ENCODE measurements at places on chromosomes 12 and 14.

DNA sequence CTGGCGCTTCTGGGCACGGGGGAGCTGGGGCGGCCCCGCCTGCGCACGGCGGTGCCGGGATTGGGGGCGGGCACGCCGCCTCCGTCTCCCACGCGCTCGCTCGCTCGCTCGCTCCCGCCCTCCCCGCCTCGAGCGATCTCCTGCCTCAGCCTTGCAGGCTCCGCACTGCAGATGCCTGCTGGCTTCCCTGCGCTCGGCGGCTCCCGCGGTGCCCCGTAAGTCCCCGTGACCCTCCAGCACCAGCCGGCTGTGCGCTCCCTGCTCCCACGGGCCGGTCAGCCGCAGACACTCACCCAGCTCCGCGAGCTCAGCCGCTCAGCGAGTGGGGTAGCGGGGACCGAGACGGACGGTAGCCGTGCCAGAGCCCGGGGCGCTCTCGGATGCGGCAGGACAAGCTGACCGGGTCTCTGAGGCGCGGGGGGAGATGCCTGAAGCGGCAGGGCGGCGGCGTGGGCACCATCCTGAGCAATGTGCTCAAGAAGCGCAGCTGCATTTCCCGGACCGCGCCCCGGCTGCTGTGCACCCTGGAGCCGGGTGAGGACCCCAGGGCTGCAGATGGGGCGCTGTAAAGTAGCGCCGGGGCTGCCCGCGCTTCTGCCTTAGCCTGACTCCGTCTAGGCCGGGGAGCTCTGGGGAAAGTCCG is at the start of gene TBC1D30:
TSS of gene TBC1D30 (plus strand) at position 148 of the 643 bp plus-strand sequence. CDS start at position 381, 233 bp downstream.
- no peak for DNase-seq

- DNase-seq: no peak
These were observed 3.3 kb downstream of the ACVR1B start for GRCh38 chr12:51954561-51955361.

DNA sequence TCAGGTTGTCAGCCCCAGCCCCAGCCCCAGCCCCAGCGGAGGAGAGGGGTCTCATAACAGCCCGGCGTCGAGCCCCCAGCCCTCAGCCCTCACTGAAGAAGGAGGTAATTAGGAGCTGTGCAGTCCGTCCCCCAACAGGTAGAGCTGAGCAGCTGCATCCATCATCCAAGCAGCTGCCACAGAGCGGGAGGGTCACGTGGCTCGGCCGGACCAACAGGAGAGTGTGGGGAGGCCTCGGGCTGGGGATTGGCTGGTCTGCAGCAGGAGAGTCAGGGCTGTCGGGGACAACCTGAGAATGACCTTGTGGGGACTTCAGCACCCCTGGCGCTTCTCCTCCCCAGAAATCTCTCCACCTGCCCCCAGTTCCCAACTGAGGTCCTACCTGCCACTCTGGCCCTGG is 29.6 kb downstream of the SMUG1 start:
- no peak for DNase-seq

DNA sequence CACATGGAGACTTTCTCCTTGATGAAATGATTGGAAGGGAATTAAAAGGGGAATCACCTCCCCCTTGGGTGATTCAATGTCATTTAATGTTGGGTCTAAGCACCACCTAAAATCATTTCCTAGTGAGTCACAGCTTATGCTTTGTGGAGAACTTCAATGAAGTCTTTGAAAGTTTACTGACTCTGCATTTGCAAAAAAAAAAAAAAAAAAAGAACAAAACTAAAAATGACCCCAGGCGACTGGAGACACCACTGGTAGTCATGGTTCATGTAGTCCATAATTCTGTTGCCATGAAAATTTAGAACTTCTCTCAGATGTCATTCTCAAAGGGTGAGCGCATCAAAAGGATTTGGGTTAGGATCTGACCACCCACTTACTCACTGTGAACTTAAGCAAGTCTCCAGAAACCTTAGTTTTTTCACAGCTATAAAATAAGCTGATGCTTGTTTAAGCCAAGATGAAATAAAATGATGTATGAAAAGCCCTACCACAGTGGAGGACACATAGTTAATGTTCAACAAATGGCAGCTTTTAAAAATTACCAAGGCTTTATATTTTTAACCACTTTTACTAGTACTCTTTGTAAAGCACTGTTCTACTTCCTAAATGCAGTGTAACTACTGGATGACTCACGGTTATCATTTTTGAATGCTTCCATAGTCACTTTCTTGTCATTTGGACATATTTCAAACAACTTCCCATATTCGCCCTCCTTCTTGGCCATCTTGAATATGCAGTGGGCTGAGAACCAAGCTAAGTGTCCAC is 18.1 kb upstream of the KSR2 start:
- no peak for DNase-seq

DNA sequence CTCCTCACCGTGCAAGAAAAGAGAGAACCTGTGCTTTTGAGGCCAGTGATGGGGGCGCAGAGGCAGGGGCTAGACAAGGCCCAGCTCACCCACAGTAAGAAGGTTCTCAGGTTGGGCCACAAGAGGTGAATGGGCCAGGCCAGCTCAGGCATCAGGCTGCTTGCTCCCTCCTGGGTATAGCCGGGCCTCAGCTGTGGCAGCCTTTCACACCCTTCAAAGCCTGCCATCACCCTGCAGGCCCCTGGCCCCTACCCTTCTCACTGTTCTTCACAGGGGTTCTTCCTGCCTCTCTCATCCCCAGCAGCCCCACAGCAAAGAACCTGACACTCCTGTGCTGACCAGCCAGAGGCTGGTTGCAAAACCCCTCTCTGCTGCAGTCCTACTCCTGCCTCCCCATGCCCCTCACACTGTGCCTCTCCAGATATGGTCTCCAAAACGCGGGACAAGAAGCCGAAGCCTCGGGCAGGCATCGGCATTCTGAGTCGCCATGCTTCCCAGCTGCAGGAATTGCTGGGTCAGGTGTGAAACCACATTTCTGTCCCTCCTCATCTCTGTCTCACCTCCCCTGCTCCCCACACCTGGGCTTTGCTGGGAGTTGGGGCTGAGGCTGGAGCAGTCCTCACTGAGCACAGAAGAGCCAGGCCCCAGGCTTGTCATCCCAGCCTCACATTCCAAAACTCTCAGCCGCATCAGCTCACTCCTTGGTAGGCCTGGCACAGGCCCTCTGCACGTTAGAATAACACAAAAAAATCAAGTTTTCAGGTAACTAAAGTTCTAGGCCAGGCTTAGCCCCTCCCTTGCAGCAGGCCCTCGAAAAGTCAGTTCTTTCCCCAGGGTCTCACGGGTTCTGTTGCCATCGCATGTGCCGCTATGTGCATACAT is 6.9 kb upstream of the FAIM2 start:
- no peak for DNase-seq

DNA sequence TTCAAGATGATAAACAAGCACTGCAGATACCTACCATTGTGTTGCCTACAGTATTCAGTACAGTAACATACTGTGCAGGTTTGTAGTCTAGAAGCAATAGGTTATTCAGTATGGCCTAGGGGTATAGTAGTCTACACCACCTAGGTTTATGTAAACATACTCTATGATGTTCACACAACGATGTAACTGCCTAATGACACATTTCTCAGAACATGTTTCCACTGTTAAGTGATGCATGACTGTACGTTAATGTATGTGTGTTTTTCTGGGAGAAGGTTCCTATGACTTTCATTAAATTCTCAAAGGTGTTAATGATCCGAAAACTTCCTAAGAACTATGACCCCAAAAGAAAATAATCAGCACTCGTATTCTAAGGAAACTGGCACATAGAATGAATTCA is 20.9 kb upstream of the CALM1 start:
- DNase-seq: no peak
